ENCODE measurements at places on chromosomes 6 and 20. TPM values are rescaled to one million over a fixed set of nuclear protein-coding genes. Genes with fewer than 3 reads are reported as not detected.

Gene STK35
- polyA plus RNA-seq: 26.5 TPM

Gene PSORS1C2
- not detected for polyA plus RNA-seq

Gene TNNC2
- 2.5 TPM for polyA plus RNA-seq

Gene TSHZ2
- polyA plus RNA-seq: 0.01 TPM

Gene CRIP3
- 14.2 TPM for polyA plus RNA-seq

Gene NNAT
- not detected for polyA plus RNA-seq

Gene BMP7
- polyA plus RNA-seq: not detected

Gene OR2B6
- 1.2 TPM for polyA plus RNA-seq

Gene BMP5
- not detected for polyA plus RNA-seq

Gene PI16
- polyA plus RNA-seq: not detected

Gene TPMT
- 9.5 TPM for polyA plus RNA-seq

Gene BFSP1
- polyA plus RNA-seq: 0.24 TPM

Gene TP53TG5
- not detected for polyA plus RNA-seq

Gene HEY2
- 0.04 TPM for polyA plus RNA-seq

Gene SULF2
- 9.3 TPM for polyA plus RNA-seq

Gene LHFPL5
- not detected for polyA plus RNA-seq

Gene BTNL2
- not detected for polyA plus RNA-seq

Gene TMEM74B
- 25.0 TPM for polyA plus RNA-seq

Gene FAM50B
- not detected for polyA plus RNA-seq

Gene XKR7
- polyA plus RNA-seq: not detected

Gene NRN1
- polyA plus RNA-seq: 0.04 TPM

Gene OPRM1
- polyA plus RNA-seq: not detected

Gene IYD
- 0.01 TPM for polyA plus RNA-seq

Gene MUC22
- polyA plus RNA-seq: not detected

Gene VNN1
- polyA plus RNA-seq: 11.7 TPM

Gene MACROD2
- polyA plus RNA-seq: 0.21 TPM

Gene DNAH8
- polyA plus RNA-seq: not detected

Gene F13A1
- not detected for polyA plus RNA-seq

Gene SMAP1
- 17.8 TPM for polyA plus RNA-seq

Gene CST2
- polyA plus RNA-seq: not detected

Gene CD24
- 16.6 TPM for polyA plus RNA-seq

Gene OR12D3
- not detected for polyA plus RNA-seq

Gene MATN4
- 0.04 TPM for polyA plus RNA-seq

Gene KIF25
- polyA plus RNA-seq: not detected

Gene GPX5
- not detected for polyA plus RNA-seq

Gene OXT
- not detected for polyA plus RNA-seq

Gene SPEF1
- polyA plus RNA-seq: 0.11 TPM

Gene VEGFA
- polyA plus RNA-seq: 629 TPM

Gene HDGFL1
- not detected for polyA plus RNA-seq

Gene DSP
- polyA plus RNA-seq: 101 TPM

Gene CRISP2
- not detected for polyA plus RNA-seq

Gene MYCT1
- not detected for polyA plus RNA-seq

Gene CRISP3
- polyA plus RNA-seq: not detected

Gene TFAP2D
- polyA plus RNA-seq: not detected

Gene MAS1
- polyA plus RNA-seq: not detected

Gene SAMD10
- polyA plus RNA-seq: 11.0 TPM

Gene TINAG
- not detected for polyA plus RNA-seq

Gene CLPSL1
- not detected for polyA plus RNA-seq

Gene RIMS4
- 0.01 TPM for polyA plus RNA-seq

Gene LY6G6C
- polyA plus RNA-seq: 0.15 TPM

Gene RSPH3
- polyA plus RNA-seq: 1.4 TPM

Gene PACRG
- polyA plus RNA-seq: not detected

Gene TREM2
- not detected for polyA plus RNA-seq

Gene RBBP8NL
- polyA plus RNA-seq: 0.69 TPM

Gene SIGLEC1
- not detected for polyA plus RNA-seq

Gene LRFN2
- polyA plus RNA-seq: not detected
